ENCODE measurements at places on chromosomes 3 and 15. TPM values are rescaled to one million over a fixed set of nuclear protein-coding genes. Genes with fewer than 3 reads are reported as not detected.

ITPKA gene
- not detected for polyA plus RNA-seq

DNA sequence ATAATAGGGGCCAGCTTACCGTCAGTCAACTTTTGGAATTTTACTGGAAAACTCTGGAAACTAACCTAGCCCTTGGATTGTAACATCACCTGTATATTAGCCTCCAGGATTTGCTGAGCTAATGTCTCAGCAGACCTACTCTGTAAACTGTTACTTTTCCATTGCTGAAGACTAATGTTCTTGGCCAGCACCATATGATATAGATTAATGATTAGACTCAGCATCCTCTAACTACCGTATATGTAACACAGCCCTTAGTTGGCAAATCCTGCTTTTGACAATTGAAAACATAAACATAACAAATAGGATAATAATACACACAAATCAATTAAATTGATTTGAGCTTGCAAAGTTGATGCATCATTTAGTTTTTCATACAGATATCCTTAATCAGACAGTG is 26.6 kb upstream of the GBE1 start:
- no peak for DNase-seq
- H3K4me3 ChIP-seq, result no peak overlapping the region
- H3K27ac ChIP-seq, result no peak overlapping the region
- no peaks in the 10 kb centered on the region for H3K27me3 ChIP-seq
- peaks cover under 1% of the 10 kb centered on the region for H3K4me1 ChIP-seq

- H3K27me3 ChIP-seq, result no peaks in the 10 kb centered on the region
- no peak overlapping the region for H3K4me3 ChIP-seq
- H3K4me1 ChIP-seq, result no peaks in the 10 kb centered on the region
- no peak for DNase-seq
These were observed 326.8 kb downstream of the TUSC7 start for GRCh38 chr3:117036259-117036799.

CCDC54 gene
- 0.29 TPM for polyA plus RNA-seq
